ENCODE measurements at places on chromosomes 12 and 14.

DNA sequence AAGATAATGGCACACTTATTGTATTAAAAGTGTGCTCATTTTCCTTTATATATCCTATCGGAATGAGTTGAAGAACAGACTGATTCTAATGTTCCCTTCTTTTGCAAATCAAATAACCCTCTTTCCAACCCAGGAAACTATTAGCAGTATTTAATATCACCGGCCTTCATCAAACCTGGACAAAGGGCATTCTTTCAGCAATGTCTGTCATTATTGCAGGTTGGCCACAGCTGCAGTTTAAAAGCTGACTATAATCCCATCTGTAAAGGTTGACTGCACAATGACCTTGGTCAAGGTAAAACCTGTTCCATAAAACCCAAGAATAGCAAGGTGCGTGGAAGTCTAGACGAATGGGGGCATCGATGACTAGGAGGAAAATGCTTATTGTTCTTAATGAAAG is 472.3 kb upstream of the SOX5 start:
- no peak for DNase-seq

- no peak for DNase-seq
Measured at GRCh38 chr12:2198005-2198501, 145.3 kb downstream of the CACNA1C start.

- DNase-seq = no peak
Measured at GRCh38 chr12:52632656-52633055, 14.3 kb upstream of the KRT73 start.

- no peak for DNase-seq
Measured at GRCh38 chr12:124207617-124208016, 87.3 kb upstream of the RFLNA start.

DNA sequence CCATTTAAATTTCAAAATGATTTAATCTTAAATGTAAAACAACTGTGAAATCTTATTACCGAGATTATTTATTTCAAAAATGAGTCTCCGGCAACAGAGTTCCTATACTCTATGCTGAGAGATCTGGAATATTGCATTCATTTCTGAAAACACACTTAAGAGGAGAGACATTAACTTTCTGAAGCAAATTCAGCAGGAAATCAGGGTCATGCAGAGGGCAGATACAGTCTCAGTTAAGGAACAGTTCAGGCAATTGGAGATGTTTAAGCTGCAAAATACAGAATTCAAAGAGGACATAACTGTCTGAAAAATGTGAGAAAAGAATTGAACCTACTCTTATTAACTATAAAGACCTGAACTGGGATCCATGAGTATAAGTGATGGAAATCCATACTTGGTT is 320.7 kb downstream of the PAWR start:
- no peak for DNase-seq

DNA sequence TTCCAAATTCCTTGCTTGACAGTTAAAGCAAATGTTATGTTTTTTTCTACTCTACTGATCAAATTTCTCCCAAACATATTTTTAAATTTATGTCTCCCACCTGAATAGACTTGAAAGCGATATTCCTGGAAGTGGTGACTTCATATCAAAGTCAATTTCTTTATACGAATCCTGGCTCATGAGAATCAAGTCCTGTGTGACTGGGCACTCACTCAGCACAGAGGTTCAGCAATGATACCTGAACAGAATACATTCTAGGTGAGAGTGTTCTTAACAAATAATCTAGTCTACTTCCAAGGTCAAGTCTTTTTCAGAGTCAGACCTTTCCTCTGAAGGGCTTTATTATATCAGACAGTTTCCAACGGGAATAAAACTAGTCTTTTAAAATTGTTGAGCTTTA is 1070.6 kb downstream of the TRHDE start:
- no peak for DNase-seq

- DNase-seq = no peak
Measured at GRCh38 chr12:65432114-65432513, 153.6 kb downstream of the MSRB3 start.

DNA sequence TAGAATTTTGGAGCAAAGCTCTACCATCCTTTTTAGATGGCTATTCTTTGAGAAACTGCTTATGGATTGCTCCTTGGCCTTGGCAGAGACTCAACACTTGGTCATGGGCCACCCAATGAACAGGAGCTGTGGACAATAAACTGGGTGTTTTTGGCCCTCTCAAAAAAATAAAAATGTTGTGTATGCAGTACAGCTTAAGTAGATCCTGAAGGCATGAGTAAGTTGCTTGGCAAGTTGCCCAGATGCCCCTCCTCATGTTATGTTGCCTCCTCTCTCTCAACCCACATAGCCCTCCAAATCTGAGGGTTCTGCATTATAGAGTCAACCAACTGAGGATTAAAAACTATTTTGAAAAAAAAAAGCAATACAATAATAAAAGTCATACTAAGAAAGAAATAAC is 124.9 kb downstream of the ATP23 start:
- no peak for DNase-seq

GRCh38 chr12:111022386-111022785 is 102.0 kb upstream of the MYL2 start:
- DNase-seq = no peak

DNA sequence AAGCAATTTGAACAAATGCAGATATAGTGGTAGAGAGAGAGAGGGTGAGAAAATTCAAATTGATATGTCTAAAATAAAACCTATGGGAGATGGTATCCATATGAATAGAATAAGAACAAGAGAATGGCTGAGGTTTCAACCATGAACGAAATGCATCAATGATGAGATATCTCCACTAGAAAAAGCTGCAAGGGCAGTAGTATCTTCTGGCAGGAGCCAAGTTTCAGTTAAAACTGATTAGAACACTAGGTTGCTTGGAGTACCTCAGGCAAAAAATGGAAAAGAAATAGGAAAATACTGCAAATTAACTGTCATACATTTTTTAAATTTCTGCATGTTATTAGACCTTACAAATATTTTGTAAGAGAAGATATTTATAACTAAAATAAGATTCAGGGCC is 151.3 kb downstream of the ANKS1B start:
- DNase-seq = no peak

DNA sequence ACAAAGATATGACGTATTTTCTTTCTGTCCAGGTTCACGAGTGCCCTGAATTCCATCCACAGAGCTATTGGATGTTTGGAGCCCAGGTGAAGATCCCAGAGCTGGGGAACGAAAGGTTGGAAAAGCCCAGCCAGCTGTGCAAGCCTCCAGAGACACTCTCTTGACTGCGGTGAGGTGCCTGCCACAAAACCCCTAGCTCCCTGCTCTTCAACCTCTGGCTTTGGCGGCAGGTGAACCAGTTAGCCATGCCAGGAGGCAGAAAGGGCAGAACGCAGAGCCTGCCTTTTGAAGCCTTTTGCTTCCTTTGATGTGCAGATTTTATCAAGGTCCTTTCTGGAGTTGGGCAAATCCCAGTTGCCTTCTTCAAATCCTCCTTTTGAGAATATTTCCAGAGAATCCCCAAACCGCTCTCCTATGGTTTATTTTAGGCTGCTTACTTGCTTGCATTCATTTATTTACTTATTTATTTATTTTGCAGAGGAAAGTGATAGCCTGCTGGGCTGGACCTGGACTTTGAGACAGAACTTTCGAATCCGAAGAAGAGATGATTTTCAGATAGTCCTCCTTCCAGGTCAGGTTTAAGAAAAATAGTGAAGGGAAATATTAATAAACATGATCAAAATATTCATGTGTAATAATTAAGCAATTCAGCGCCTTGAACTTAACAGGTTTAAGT is 411.2 kb upstream of the TBX3 start:
- DNase-seq = peak; percentile 85

DNA sequence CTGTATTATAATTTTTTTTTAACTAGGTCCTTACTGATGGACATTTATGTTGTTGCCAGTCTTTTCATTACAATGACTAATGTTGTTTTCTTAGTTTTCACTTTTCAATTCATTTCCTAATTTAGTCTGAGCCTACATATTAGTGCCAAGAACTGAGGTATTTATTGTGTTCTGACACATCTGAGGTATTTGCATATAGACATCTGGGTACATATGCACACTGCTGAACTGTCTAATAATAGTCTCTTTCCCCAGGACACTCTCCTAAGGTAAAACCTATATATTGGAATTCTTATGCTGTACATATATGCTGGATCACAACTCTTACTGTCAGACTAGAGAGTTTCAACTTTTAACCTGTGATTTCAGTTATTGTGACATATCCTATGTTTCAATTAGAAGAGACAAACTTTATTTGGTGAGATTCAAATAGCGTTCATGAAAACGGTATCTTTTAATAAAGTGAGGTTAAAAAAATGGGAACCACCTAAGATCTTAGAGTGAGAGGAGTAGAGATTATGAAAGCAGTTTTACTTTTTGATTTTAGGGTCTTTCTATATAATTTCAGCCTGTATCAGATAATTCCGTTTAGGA is 263.2 kb downstream of the RAD51B start:
- no peak for DNase-seq

- DNase-seq = no peak
Measured at GRCh38 chr14:24890716-24891115, 159.2 kb downstream of the STXBP6 start.

DNA sequence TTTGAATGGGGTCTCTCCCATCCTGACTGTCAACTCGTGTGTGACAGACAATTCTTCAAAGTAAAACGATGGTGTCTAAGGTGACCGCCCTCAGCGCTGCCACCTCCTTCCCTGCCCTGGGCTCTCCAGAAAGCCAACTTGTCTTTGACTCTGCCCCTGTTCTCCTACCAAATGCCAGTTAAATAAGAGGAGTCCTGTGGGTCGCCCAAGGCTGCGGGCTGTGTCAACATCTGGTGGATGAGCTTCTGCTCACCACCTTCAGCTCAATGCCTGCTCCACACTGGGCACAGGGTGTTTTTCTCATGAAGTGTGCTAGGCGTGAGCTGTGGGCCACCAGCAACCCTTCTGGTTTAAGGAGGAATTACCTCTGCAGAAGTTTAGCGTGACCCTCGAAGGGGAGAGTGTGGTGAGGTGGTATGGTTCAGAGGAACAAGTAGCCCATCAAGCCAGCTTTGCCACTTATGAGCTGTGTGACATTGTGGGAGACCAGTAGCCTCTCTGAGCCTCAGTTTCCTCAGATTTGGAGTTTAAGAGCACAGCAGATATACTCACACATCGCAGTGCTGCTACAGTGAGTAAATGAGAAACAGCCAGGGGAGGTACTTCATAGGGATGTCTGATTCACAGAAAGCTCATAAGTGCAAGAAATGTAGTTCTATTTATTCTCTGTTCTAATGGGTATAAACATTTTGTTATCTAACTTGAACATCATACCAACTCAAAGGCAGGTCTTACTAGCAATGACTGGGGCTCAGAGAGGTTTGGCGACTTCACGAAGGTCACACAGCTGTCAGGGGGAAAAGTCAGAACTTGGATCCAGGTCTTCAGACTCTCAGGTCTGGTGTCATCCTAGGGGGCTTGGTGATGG is 12.1 kb downstream of the SERPINA1 start:
- DNase-seq = peak; percentile 76

DNA sequence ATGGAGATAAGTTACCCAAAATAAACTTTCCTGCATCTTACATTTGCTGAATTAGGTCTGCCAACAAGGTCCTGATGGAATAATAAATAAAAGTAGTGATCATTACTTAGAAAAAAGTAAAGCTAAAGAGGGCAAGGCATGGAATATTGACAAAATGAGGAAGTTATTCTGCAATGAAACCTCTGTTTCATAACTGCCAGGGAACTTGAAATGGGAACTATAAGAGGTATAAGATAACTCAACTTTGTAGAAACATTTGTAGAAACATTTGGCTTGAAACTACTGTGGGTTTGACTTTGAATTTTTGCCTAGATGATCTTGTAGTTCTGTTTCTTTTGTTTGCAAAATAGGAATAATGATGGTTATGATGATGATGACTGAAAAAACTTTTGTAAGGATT is 18.7 kb upstream of the YBX3 start:
- DNase-seq = no peak

GRCh38 chr12:105476616-105477015 is 146.1 kb downstream of the C12orf75 start:
- DNase-seq = no peak

DNA sequence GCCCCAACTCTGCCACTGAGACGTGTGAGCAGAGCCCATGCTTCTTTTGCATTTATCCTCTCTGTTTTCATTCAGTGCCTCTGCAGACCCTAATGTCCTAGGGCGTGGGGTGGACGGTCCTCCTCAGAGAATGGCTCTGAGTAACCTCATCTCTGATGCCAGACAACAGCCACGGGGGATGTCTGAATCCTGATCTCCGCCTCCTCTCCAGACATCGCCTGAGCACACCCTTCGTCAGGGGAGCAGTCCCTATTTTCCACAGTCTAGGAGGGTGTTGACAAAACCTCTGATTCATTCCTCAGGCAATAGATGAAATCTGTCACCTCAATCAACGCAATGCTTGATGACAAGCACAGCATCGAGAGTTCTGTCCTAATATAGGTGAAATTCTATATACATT is 109.2 kb upstream of the DYRK2 start:
- no peak for DNase-seq

- no peak for DNase-seq
Measured at GRCh38 chr12:131108177-131108955, 154.7 kb downstream of the ADGRD1 start.

Data from right lobe of liver (tissue), 6 donors.